ENCODE measurements at places on chromosomes 6 and 20.

DNA sequence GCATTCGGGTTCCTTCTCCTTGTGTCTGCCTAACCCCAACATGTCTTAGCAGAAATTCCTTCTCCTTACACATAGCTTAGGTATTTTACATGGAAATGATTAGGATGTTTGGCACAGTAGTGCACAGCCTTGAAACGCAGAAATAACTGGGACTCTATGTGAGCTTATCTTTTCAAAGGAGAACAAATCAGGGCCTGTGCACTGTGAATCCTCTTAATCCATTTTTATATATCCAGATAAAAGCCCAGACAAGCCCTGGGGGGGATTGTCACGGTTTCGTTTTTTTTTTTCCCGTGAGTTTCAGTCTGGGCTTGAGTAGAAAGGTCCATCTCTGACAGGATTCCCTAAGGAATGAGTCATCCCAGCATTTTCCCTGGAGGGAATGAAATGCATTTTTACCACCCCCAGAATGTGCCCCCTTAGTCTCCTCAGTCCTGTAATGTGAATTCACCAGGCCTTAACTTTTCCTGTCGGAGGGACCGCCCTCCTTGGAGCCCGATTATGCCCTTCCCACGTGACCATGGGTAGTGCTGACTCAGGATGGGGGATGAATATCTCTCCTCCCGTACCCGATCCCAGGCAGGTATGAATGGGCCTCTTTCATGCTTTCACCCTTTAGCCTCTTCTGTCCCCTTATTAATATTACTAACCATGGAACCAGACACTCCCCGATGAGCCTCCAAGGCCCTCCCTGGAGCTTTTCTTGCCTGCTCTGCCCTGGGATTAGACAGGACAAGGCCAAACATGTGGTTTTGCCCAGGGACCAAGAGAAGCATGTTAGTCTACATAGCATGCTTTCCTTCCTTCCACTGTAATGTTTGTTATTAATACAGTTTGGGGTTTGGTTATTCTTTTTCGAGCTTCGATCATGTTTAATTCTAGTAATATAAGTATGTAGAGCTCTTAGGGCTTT is 23.9 kb upstream of the NAA20 start:
- peak; percentile 62 for DNase-seq

- no peak for DNase-seq
Observed at GRCh38 chr6:77474286-77474956, 11.1 kb upstream of the HTR1B start.

DNA sequence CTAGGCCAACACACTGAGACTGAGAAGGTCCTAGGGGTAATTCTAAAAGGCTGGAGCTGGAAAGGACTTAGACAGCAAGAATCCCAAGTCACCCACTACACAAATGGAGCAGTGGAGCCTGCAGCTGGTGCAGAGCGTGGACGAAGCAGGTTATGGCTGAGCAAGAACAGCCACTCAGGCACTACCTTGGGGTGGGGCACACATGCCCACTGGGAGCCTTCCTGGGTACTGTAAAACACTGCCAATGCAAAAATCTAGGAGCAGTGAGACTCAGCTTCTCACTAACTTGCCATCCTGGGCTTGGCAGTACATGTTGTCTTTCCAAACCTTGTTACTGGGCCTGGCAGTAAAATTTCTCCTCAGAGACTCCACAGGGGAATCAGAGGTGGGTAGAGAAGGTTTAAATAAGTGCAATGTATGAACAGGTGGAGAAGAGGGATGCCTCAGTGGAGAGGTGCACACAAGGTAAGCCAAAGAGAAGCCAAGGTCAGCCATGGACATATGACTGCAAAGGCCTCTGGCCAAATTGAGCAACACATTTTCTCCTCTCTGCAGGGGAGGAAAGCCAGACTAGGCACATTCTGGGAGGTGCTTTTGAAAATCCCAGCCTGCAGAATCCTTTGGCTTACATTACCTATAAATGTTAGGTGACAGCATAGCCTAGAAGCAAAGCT is 105.6 kb downstream of the TNFRSF21 start:
- DNase-seq, result no peak

GRCh38 chr20:63736893-63737694 is 630 bp downstream of the LIME1 start:
- DNase-seq, result no peak

GRCh38 chr6:139242457-139243240 is 49.1 kb downstream of the TXLNB start:
- DNase-seq, result no peak

- DNase-seq, result no peak
Observed at GRCh38 chr6:25448965-25449538, 169.9 kb downstream of the CARMIL1 start.

DNA sequence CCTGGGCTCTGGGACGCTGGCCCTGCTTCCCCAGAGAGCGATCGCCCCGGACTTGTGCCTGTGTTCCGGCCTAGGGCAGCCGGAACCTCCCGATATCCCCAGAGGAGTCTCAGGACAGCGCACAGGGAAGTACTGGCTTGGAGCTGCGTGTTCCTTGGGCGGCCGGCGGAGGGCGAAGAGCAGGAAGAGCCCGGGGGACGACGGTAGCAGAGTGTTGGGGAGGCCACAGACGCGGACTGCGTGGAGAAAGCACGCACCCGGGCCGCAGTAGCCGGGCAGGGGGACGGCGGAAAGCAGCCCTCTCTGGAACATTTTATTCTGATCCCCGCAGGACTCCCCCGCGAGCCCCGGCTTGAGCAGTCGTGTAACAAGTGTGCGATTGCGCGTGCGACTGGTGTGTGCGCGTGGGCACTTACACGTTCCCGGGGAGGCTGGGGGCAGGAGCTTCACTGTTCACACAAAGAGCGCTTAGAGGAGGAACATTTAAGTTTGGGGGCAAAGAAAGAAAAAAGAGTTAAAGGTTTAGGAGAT is 36.1 kb downstream of the NCR2 start:
- DNase-seq, result no peak

DNA sequence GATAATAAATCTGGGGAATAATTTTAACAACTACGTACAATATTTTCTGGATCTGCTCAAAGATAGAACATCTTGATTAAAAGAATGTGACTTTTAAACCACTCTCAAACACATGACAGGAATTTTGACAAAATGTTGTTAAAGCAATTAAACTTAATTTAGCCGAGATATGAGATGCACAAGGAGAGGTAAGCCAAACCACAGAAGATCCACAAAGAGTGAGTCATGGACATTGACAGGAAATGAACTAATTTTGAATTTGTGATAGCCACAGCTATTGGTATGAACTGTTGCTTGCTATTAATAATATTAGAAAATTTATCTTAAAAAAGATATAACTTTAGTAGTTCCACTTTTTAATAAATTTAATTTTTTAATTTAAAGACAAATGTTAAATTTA is 27.8 kb upstream of the VGLL2 start:
- DNase-seq, result no peak

DNA sequence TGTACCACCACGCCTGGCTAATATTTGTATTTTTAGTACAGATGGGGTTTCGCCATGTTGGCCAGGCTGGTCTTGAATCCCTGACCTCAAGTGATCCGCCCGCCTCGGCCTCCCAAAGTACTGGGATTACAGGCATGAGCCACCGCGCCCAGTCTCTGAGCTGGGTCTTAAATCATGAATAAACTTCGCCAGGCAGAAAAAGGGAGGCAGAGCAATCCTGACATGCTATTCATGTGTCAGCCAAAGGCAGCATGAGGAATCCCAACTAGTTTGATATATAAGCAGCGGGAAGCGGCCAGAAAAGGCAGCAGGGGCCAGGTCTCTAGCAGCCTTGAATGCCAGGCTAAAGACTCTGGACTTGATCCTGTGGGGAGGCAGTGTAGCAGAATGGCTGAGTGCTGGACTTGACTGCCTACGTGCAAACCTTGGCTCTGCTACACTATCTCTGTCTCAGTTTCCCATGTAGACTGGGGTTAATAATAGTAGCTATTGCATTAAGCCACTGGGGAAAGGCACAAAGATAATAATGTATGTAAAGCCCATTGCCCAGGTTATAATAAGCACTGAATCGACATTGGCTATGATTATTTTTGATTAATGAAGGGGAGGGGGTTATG is 1.8 kb downstream of the PROCR start:
- DNase-seq, result no peak

DNA sequence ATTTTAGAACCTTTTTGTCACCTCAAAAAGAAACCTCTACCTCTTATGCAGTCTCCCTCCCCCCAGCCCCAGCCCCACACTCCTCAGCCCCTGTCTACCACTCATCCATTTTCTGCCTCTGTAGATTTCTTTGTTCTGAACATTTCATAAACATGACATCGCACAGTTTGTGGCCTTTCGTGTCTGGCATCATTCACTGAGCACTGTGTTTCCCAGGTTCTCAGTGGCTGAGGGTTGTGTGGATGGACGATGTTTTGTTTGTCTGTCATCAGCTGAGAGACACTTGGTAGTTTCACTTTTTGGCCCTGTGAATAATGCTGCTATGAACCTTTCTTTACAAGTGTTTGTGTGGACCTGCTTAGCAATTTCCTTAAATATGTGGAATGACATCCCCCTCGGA is 64.5 kb downstream of the FAM120B start:
- DNase-seq, result no peak

GRCh38 chr6:132020138-132020581 is 69.0 kb upstream of the CCN2 start:
- DNase-seq, result peak; percentile 19

DNA sequence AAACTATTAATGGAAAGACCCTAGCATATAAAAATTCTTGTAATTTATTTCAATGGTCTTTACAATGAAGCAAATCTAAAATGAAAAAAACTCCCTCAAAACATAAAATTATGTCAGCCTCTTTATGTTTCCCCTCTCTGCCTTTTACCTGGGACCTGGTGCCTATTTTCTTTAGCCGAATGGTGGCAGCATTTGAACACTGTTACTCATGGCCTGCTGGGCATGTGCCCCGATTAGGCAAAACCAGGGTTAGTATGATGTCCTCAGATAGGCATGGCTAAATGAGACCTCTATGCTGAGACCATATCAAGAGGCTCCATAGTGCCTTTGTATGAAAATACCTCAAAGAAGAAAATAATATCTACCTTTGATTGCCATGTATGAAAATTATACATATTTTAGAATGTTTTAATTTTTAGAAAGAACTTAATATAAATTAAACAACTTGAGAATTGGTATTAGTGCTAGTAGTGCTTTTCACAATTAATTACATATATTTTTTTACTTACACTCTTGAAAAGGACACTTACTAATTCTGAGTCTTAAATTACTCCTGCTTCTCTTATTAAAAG is 22.5 kb upstream of the C6orf58 start:
- DNase-seq, result no peak

GRCh38 chr6:4066029-4066755 is 12.7 kb downstream of the FAM217A start:
- DNase-seq, result no peak

DNA sequence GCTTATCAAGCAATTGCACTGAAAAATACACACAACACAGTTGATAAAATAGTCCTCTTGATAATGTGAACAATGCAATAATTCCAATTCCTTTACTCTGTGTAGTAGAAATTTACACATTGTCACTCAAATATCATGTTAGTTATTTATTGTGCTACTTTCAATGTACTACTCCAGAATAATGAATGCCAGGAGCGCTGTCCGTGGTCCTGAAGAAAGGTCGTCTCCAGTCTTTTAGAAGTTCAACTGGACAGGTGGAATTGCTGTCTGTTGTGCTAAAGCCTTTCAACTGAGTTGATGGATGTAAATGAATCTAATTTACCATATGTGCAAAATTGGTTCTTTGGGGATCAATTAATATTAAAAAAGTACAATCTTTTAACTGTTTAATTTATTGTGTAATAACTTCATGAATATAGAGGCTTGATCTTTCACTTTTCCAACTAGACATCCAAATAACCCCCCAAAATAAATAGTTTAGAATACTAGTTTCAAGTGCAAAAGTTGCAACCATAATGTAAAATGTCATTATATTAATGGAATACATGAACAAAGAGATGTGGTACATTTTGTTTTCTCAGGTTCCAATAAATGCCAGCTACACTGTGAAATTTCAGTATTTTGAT is 3.2 kb downstream of the GRIK2 start:
- DNase-seq, result no peak

DNA sequence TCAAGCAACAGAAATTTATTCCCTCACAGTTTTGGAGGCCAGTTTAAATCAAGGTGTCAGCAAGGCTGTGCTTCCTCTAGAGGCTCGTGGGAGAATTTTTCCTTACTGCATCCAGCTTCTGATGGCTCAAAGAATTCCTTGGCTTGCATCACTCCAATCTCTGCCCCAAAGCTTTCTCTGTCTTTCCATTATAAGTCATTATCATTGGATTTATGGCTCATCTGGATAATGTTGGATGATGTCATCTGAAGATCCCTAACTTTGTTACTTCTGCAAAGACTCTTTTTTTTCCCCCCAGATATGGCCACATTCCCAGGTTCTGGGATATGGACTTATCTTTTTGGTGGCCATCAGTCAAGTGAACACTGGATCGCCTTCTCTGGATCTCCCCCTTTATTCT is 146.3 kb upstream of the B3GAT2 start:
- DNase-seq, result no peak

All from GM04504 (cell line).